ENCODE measurements at places on chromosomes 16 and 17.

DNA sequence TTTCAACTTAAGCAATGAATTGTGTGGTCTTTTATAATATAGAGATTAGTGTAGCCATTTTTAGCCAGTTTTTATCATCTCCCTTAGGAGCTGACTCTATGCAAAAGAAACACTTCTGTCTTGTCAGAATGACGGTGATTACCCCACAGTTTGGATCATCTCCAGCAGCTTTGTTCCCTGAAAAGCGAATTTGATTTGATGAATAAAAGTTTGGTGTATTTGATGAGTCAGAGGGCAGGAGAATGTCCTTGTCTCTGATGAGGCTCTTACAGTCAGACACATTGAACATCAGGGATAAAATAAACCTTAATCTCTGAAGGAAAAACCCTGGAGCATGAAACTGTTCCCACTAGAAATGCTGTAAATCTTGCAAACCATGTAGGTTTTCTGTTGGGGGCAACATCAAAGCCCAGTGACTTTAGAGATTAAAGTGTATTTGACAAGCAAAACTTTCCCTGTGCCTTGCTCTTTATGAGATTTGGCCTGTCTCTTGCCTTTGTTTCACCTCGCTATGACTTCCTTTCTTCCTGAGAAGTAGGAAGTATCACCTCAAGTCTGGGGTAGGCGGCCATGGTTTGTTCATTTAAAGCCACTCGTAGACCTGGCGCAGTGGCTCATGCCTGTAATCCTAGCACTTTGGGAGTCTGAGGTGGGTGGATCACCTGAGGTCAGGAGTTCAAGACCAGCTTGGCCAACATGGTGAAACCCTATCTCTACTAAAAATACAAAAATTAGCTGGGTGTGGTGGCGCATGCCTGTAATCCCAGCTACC, 209.3 kb downstream of the FTO start:
- peak; percentile 28 for DNase-seq

DNA sequence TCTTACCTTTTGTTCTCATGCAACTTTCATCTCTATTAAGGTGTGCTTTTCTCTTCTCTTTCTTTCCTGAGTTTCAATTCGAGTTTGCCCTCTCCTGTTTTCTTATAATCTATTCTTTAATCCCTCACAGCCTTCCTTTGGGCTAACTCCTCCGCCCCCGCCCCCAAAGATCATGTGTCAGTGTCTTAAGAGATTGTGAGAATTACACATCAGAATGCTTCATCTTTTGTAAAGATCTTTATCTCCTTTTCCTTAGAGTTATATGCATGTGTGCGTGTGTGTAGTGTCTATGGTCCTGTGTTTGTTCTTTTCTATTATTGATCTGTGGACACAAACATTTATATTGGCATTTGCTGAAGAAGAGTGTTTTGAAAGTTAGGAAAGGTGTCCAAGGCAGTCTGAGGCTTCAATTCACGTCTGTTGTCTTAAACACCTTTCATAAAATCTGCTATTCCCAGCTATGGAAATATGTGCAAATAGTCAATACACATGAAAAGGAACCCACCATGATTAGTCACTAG, 6.1 kb upstream of the ALDH3A2 start:
- no peak for DNase-seq

- DNase-seq, result peak; percentile 48
These were observed 1.3 kb downstream of the MYL11 start for GRCh38 chr16:30375864-30376263.

DNA sequence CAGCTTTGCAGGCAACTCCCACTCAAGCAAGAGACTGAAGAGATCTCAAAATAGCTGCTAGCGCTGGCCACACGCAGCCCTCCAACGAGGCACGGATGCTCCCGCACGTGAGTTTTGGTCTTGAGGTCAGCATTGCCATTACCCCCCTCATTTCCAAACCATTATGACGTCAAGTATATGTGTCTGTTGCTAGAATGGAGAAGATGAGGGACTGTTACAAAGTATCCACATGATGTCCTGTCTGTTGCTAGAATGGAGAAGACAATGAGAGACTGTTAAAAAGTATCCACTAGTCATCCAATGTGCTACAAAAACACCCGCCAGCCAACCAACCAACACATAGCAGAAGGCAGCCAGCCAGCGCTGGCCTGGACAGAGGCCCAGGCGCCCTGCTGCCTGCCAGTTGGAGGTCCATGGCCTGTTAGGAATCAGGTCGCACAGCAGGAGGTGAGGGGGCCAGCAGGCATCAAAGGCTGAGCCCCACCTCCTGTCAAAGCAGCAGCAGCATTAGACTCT, 24.8 kb downstream of the KLHDC4 start:
- DNase-seq, result peak; percentile 59

DNA sequence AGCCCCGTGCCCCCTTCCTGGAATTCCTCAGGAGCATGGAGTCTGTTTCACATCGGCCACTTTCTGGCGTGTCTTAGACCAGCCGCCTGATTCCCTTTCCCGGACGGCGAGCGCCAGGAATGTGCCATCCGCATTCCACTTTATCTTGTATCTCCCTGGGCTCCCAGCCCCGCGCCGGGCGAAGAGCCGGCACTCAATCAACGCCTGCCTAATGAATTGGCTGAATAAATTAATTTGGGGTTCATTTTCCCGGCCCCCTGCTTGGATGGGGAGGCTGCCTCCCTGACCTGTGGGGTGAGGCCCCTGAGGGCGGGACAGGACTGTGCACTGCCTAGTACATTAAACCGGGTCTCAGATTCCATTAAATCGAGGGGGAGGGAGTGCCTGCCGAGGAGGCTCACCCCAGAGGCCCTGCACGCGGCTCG, 282.3 kb upstream of the TNRC6C start:
- DNase-seq, result no peak

GRCh38 chr17:39679521-39680192, 8.2 kb downstream of the PGAP3 start:
- no peak for DNase-seq

DNA sequence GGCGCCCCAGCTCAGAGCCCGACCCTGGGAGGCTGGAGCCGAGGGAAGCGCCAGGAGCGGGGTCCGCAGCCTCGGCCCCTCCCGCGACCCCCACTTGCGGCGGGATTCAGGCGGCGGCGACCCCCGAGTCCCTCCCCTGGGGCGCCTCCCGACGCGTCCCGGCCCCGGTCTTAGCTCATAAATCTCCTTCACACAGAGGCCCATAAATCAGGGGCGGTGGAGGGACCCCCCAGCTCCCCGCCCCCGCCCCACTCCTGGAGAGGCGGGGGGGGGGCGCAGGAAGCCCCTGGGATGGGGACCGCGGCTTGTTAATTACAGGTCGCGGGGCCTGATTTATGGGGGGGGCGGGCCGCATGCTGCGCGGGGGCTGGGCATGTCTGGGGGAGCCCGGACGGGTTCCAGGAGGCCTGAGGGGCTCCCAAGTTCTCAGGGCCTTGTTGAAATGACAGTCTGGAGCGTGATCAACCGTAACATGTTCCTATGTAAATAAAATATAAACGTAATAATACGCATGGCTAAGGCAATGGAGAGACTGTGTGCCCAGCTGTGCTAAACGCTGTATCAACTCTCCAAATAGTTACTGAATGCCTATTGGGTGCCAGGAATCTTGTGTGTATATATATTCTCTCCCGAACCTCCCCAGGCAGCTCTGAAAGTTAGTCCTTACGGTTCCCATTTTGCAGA, 10.0 kb upstream of the BHLHA9 start:
- no peak for DNase-seq

DNA sequence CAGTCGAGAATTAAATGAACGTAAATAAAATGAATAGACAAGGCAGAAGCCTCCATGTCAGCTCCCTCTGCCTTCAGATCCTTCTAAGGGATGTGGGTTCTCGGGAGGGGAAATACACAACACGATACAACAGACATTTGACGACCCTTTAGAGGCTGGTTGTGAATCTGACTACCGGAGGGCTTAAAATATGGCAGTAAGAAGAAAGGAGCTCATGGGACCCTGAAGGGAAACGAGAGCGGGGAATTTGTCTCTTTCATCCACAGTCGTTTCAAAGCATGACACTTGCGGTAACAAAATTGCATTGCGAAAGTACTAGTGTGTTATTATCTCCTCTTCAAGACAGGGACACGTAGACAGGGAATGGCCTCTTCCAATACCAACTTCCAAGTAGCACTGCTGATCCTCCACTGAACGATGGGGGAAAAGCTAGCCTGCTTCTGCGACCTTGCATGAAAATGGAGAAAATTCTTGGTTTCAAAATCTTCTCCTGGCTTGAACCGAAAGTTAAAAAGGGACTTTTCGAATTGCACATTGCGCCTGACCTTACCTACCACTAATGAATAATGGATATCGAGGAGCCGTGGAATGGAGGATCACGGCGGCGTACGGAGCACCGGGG, 1.2 kb upstream of the TNRC6C start:
- peak; percentile 34 for DNase-seq

DNA sequence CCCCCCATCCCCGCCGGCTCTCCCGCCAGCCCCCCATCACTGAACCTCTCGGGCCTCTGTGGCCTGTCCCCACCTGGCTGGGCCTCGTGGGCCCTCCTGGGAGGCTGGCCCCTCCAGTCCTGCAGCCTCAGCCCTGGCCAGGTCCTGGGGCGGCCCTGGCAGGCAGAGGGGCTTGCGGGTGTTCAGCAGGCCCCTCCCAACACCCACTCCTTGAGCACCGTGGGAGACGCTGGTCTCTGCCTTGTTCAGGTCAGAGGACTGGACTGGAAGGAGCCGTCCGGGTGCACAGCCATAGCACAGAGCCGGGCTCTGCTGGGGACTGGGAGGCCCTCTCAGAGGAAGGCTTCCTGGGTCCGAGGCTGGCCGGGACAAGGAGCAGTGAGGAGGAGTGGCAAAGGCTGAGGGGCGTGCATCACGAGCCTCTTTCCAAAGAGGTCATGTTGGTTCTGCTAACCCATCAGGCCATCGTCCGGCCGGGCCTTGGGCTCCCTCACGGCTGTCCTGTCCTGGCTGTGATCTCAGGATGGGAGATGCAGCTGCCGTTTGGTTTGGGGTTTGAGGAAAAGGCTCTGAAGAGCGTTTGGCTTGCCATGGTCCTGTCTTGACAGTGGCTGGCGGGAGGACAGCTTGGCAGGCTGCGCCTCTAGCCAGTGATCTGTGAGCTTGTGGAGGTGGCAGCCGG, 6.3 kb upstream of the PABPN1L start:
- no peak for DNase-seq

DNA sequence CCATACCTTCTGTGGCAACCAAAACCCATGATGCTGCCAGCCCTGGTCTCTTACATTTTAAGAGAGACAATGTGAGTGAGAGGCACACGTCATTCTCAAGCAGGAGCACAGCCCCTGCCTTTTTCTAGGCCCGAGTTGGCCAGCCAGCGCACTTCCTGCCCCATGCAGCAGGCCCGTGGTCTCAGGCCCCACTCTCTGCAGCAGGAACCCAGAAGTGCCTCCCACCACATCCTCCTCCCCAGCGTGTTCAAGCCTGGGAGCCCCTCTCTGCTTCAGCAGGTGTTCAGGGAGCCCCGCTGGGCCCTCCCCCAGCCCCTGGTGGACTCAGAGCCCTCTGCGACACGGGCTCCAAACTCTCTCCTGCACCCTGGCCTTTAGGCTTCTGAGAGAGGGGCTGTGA, 30.5 kb downstream of the ITGAE start:
- no peak for DNase-seq

DNA sequence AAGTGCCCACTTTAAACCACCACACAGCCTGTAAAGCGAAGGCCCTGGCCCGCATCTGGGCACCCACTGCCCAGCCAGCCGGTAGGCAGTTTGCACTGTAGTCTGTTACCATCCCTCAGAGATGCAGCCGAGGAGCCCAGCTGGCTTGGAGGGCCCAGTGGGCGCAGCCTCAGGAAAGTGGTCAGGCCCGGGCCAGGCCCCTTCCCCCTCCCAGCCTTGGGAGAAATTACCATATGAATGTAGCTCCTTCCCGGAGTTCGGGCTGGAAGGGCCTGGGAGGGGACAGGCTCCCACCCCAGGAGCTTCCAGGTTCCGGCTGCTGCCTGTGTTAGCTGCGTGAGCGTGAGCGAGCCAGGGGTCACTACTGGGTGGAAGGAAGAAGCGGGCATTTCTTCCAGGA, 325.4 kb downstream of the SEC14L1 start:
- peak; percentile 74 for DNase-seq

DNA sequence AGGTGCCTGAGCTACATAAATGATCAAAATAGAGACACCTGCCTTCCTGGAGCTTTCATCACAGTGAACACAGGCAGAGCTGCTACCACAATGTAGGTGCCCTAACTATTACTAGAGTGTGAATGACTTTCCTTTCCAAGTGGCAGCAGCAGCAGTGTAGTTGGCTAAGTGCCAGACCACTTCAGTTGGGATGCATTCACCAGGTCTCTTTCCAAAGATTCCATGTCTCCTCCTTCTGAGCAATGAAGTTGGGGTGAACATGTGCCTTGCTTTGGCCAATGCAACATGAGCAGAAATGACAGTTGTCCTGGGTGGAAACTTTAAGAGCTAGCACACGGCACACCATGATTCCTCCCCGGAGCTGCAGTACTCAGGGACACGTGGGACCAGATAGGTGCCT, 23.3 kb upstream of the CACNG4 start:
- DNase-seq, result no peak

GRCh38 chr17:76772842-76773525, 35.1 kb downstream of the MFSD11 start:
- peak; percentile 38 for DNase-seq

DNA sequence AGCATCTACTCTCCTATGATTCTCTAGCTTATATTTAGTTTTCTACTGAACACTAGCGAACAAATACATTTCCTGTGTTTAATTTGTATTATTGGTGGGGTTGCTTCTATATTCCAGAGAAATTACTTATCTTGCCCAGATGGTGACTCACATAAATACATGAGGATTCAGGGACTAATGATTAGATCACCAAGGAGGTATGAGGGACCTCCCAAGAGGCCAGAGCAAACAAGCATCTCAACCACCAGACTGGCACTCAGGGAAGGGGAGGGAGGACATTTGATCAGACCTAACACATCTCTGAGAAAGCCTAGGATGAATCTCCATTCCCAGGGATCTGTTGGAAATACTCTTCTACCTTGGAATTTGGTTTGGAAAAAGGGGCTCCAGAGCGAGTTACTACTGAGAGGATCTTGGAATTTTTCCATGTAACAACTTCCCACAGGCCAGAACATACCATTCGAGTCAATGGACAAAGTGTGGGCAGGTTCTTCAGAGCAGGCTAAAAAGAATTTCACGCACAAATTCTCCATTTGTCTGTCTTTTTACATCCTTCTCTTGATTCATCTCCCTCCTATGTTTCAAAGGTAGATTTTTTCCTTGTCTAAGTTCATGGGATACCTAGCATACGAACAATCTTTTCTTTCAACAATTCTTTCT, 262.6 kb upstream of the MYOCD start:
- no peak for DNase-seq

GRCh38 chr17:33940769-33941370, 314.2 kb upstream of the CCL2 start:
- no peak for DNase-seq

- DNase-seq, result no peak
These were observed 10.0 kb upstream of the SKAP1 start for GRCh38 chr17:48439875-48440505.

- no peak for DNase-seq
These were observed 8.5 kb downstream of the PRSS54 start for GRCh38 chr16:58286280-58286679.

- no peak for DNase-seq
These were observed 25.6 kb downstream of the PIK3R6 start for GRCh38 chr17:8841844-8842243.

Measured in femur (tissue), 1 donor.